ENCODE measurements at places on chromosomes 1 and 21.

DNA sequence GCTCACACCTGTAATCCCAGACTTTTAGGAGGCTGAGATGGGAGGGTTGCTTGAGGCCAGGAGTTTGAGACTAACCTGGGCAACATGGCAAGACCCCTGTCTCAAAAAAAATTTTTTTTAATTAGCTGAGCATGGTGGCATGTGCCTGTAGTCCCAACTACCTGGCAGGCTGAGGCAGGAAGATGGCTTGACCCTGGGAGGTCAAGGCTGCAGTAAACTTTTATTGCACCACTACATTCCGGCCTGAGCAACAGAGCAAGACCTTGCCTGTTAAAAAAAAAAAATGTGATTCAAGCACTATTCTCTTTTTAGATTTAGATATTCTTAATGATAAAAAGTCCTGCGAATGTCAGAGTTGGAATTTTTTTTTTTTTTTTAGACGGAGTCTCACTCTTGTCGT lies 102.5 kb upstream of the L1TD1 start:
- no peak for DNase-seq

- no peak for DNase-seq
Measured at GRCh38 chr1:248839168-248839555, 1.1 kb downstream of the ZNF672 start.

DNA sequence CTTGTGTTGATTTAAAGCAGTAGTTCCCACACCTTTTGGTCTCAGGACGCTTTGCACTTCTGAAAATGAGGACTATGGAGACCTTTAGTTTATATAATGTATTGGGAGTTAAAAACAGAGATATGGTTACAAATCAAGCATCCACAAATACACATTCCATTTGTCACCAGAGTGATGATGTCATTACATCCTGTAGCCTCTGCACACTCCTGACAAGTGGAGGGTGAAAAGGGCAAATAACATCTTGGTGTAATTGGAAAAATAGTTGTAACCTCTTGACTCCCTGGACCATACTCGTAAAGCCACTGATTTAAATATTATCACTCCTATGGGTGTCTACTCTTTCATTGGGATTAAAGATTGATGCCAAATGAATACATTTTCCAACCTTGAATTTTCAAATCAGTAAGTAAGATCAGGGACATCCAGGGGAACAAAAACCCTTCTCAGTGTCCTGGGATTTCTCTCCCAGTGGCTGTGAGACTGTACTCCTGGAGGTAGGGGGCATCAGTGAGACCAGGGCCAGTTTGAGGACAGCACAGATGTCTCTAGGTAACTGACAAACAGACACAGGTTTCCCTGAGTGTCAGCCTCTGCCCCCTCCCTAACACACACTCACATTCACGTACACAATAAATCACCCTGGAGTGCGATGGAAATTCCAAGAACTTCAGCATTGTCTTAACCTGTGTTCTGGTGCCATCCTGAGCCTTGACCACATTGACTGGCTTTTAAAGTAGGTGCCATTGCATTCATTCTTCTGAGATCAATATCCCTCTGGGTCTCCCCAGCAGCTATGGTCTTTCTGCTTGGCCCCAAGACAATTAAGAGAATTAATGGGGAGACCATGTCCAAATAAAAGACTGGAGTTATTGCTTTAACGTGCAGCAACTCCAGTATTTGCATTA lies 63.0 kb downstream of the NR5A2 start:
- DNase-seq = no peak

GRCh38 chr1:234484218-234484617 lies 5.2 kb upstream of the TARBP1 start:
- DNase-seq = no peak

GRCh38 chr1:57464756-57465155 lies 40.9 kb upstream of the DAB1 start:
- no peak for DNase-seq

- peak; percentile 1 for DNase-seq
Measured at GRCh38 chr21:18041012-18041411, 203.6 kb upstream of the CHODL start.

- no peak for DNase-seq
Measured at GRCh38 chr1:111690306-111690617, 48.9 kb downstream of the INKA2 start.

DNA sequence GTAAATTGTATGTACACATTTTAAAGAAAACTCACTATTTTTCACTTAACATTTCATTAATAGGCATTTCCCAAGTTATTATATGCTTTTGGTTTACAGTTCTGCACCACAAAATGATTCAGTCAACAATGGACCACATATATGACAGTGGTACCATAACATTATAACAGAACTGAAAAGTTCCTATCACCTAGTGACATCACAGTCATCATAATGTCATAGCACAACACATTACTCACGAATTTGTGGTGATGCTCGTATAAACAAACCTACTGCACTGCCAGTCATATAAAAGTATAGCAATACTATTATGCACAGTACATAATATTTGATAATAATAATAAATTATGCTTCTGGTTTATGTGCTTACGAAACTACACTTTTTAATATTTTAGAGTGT lies 30.9 kb downstream of the DNAI4 start:
- no peak for DNase-seq

DNA sequence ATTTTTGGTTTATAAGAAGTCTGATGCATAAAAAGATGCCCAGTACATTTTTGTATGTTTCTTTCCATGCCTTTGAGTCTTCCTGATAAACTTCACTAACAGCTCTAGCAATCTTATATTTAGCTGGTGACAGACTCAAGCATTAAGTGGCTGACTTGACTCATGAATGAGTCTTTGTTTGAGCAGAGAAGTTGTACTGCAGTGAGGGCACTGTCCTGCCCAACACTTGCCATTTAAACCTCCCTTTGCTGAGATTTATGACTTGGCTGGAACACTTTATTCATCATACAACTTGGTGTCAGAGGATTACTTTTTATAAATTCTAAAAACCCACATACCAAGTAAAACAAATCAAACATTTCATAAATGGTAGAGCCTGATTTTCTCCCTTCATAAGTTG lies 14.6 kb upstream of the CAMSAP2 start:
- no peak for DNase-seq

- no peak for DNase-seq
Measured at GRCh38 chr1:177926201-177926600, 43.7 kb downstream of the SEC16B start.

DNA sequence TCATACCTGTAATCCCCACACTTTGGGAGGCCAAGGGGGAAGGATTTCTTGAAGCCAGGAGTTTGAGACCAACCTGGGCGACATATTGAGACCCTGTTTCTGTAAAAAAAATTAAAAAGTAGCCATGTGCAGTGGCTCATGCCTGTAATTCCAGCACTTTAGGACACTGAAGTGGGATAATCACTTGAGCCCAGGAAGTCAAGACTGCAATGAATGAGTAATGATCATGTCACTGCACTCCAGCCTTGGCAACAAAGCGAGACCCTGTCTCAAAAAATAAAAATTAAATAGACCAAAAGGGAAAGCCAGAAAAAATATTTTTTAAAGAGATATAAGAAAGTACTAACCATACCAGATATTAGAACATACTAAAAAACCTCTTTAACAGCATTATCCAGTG lies 44.7 kb upstream of the LYPLAL1 start:
- DNase-seq = no peak

- DNase-seq = no peak
Measured at GRCh38 chr1:25487628-25488027, 55.8 kb upstream of the LDLRAP1 start.

Data from NCI-H1930 (cell line).